ENCODE measurements at places on chromosomes 2 and 18.

DNA sequence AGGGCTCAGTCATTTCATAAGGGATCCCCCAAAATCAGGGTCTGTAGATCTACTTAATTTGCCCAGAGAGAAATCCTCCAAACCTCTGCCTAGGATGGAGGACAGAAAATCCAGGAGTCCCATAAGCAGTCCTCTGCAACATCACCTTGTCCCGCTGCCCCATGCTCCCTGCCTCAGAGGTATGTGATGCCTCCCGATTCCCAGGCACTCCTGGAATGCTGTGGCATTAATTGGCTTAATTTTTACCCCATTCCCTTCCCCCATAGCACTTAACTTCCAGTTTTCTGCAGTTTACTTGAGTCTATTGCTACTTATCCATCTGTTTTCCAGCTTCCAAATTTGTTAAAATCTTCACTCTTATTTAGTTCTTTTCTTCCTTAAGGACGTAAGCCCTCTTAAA lies 91.6 kb upstream of the TSPYL6 start:
- no peak for DNase-seq

DNA sequence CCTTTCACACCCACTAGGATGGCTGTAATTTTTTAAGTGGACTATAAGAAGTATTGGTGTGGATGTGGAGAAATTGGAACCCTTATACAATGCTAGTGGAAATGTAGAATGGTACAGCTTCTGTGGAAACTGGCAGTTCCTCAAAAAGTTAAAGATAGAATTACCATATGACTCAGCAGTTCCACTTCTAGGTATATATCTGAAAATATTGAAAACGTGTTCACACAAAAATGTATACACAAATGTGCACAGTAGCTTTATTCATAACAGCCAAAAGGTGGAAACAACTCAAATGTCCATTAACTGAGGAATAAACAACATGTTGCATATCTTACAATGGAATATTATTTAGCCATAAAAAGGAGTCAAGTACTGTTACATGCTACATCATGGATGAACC lies 17.7 kb downstream of the TANK start:
- DNase-seq: no peak

DNA sequence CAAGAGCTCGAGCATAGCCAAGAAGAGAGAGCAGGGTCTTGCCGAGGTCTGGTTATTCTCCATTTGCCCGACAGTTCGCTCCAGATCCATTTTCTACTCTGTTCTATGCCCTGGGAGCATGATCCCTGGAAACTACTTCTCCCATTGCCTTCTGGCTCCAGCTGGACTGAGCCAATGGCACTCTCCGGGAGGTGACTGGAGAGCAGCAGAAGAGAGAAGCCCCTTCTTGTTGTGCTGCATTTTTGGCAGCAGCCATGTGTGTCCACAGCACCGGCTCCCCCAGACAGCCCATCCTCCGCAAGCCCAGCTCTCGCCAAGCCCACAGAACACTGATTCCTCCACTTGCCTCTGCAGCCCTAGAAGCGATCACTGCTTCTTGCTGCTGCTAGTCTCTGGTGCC lies 345.5 kb downstream of the TNS1 start:
- DNase-seq: no peak

DNA sequence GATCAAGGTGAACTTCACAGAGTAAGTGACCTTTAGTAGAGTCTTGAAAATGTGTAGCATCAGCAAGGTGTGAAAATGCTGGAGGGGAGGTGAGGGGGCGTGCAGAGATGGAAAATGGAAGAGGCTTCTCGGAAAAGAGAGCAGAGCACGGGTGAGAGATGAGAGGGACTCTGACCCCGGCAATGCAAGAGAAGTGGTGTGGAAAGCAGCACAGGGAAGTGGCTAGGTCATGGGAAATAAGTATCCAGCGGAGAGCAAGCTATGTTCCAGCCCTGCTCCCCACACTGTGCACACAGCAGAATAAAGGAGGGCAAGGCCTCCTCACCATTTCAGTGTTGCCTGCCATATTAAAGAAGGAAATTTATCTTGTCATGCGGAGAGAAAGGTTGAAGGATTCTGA lies 241.7 kb upstream of the DOK6 start:
- DNase-seq: no peak

All from T-helper 2 cell (primary cell).